CD4-positive, alpha-beta memory T cell (primary cell): ENCODE measurements at places on chromosomes 6 and 20. TPM values are rescaled to one million over a fixed set of nuclear protein-coding genes. Genes with fewer than 3 reads are reported as not detected.

DNA sequence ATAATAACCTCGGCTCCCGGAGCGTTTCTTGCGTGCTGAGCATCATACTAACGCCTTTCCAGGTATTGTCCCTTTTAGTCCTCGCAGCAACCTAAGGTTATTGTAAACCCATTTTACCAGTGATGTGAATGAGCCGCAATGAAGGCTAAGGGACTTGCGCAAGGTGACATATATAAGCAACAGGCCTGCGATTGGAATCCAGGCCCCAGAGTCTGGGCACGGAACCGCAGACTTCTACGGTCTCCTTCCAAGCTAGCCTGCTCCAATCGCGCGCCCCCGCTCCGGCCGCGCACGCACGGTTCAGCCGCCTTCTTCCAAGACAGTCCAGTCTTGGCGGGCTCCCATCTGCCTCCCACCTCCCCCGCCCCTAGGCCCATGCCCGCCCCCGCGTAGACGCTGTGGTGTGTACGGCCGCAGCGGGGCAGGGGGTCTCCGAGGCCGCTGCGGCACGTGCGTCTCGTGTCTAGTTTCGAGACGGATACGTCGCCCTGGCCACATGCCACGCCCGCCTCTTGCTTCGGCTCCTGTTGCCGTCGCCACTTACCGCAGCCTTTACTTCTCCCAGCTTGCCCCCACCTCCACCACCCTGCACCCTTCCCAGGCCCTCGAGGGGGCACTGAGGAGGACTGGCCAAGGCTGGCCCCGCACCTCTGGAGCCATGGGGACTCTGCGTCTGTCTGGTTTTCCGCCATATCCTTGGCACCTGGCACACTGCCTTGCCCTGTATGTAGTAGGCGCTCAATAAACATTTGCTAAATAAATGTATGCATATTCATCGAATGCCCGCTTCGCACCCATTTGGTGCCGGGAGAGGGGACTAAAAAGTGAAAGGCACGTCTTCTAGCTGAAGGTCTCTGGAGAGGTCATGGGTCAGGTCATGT is 855 bp upstream of the GFOD1 start:
- peaks cover 12% of the 10 kb centered on the region for H3K4me1 ChIP-seq
- no peak overlapping the region for H3K27ac ChIP-seq
- H3K4me3 ChIP-seq = peak overlapping the region; percentile 17
- no peaks in the 10 kb centered on the region for H3K36me3 ChIP-seq

DNA sequence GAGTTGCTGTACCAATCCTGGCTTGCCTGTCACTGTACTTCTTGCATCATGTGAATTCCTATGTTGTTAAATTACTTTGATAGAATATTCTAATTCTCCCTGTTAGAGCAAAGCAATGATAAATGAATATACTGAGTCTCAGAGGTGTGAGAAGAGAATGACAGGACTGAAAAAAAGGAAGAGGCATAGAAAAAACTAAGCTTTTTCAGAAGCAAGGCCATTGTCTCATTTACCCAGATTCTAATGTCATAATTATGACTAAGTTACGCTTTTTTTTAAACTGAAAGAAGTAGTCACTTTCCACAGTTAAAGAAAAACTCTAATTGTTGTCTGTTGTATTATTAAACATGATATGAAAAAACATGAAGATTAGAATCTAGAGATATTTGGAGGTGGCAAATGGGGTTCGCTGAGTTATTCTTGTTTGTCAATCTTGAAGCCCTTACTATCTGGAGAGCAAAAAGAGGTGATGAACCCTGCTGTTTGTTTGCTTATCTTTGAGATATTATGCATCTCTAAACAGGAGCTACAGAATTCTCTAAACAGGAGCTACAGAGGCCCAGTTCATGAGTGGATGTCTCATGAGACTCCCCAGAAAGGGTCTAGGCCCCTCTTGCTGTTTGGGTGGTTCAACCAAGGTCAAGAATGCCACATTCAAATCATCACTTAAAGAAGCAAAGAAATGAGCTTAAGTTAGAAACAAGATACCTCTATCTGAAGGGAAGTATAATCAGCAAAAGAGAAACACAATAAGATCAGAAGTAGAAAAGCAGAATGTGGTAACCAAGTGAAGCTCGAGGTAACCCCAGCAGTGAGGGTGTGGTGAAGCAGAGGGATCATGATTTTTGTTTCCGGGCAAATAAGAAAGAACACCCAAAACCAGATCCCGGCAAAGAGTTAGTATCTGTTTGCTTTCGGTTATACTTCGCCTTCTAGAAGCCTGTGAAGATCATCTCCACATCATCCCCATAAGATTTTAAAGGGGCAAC is 33.3 kb upstream of the THEMIS start:
- no peak overlapping the region for H3K4me3 ChIP-seq
- H3K36me3 ChIP-seq = no peaks in the 10 kb centered on the region
- peaks cover 45% of the 10 kb centered on the region for H3K4me1 ChIP-seq
- DNase-seq = peak; percentile 65
- H3K27me3 ChIP-seq = no peaks in the 10 kb centered on the region

- no peak for DNase-seq
- no peaks in the 10 kb centered on the region for H3K4me1 ChIP-seq
- H3K27me3 ChIP-seq = no peaks in the 10 kb centered on the region
- no peaks in the 10 kb centered on the region for H3K36me3 ChIP-seq
- no peak overlapping the region for H3K27ac ChIP-seq
- no peak overlapping the region for H3K4me3 ChIP-seq
Measured at GRCh38 chr6:167689751-167690150, 137.0 kb upstream of the AFDN start.

Gene CFB
- polyA plus RNA-seq = not detected

DNA sequence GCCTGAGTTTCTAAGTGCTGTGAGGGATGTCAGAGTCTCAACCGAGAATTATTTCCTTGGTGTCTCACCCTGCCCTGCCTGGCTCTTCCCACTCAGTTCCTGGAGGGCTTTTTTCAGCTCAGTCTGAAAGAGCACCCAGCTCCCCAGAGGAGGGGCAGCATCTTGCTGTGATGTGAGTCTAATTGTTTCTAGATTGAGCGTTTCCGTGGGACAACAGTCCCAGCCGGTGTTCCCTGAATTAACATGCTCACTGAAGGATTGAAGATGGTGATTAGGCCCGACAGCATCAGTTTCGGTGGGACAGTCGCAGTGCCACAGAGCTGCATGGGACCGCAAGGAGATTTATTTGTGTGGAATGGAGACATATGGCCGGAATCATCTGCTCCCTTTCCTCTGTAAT is 587.6 kb downstream of the DHX35 start:
- H3K4me1 ChIP-seq = no peaks in the 10 kb centered on the region
- H3K4me3 ChIP-seq = no peak overlapping the region
- no peaks in the 10 kb centered on the region for H3K36me3 ChIP-seq
- no peak overlapping the region for H3K27ac ChIP-seq
- H3K27me3 ChIP-seq = no peaks in the 10 kb centered on the region

DNA sequence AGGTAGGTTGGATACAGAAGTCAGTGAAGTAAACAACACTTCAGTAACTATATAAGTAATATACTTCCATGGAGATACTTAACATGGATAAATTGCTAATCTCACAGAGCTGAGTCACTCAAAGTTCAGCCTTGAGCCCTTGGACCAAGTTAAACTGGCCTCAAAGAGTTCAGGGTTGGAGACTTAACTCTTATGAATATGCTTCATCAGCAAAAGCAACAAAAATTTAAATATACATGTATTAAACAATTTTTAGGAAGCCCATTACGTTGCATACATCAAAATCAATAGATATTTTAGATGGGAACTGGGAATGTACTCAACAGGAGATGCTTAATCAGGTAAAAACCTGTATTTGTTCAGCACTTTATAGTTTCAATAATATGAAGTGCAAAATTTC is 12.2 kb downstream of the MTCL3 start:
- no peak overlapping the region for H3K27ac ChIP-seq
- H3K36me3 ChIP-seq = no peaks in the 10 kb centered on the region
- no peak overlapping the region for H3K4me3 ChIP-seq
- DNase-seq = no peak
- H3K27me3 ChIP-seq = no peaks in the 10 kb centered on the region

Gene POU5F1
- polyA plus RNA-seq = not detected

DNA sequence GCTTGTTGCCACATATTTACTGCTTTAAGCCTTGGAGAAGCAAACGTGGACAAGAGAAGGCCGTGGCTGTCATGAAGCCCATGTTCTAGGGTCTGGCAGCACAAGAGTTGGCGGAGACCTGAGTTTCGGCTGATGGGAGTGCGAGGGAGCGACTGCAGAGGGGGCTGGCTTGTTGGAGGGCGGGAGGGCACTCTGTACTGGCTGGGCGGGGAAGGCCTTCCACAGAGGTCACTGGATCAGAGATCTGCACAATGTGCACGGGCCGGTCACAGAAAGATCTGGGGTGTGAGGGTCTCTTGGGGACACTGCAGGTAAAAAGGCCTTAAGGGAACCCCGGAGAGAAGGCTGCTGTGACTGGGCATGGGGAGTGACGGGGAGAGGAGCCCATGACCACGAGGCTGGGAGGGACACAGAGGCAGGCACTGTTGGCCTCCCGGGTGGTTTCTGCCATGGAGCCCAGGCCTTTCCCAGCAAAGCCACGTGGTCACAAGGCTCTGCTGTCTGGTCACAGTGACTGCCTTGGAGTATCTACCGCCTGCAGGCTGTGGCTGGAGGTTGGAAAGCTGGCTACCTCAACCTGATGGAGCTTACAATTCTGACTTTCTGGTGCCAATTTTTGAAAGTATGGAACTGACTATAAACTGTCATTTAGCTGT is 23.8 kb downstream of the FOXC1 start:
- H3K27ac ChIP-seq = no peak overlapping the region
- H3K4me1 ChIP-seq = no peaks in the 10 kb centered on the region
- H3K4me3 ChIP-seq = no peak overlapping the region
- no peaks in the 10 kb centered on the region for H3K36me3 ChIP-seq
- H3K27me3 ChIP-seq = peaks cover 4% of the 10 kb centered on the region

DNA sequence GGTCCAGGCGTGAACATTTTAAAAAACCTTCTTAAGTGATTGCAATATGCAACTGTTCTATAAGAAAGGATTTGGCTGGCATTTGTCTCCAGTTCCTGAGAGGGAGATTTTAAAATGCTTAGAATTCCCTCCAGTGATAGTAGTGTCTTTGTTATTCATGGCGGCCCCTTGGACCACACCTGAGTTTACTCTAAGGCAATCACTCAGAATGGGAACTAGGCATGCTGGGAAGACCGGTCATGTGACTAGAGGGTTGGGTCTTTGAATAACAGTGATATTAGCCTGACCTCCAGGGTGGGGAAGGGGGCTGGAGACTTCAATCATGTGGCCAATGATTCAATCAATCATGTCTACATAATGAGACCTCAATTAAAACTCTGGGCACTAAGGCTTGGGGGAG is 50.7 kb upstream of the UTRN start:
- DNase-seq = no peak
- no peak overlapping the region for H3K27ac ChIP-seq
- no peaks in the 10 kb centered on the region for H3K27me3 ChIP-seq
- no peak overlapping the region for H3K4me3 ChIP-seq
- no peaks in the 10 kb centered on the region for H3K4me1 ChIP-seq

DNA sequence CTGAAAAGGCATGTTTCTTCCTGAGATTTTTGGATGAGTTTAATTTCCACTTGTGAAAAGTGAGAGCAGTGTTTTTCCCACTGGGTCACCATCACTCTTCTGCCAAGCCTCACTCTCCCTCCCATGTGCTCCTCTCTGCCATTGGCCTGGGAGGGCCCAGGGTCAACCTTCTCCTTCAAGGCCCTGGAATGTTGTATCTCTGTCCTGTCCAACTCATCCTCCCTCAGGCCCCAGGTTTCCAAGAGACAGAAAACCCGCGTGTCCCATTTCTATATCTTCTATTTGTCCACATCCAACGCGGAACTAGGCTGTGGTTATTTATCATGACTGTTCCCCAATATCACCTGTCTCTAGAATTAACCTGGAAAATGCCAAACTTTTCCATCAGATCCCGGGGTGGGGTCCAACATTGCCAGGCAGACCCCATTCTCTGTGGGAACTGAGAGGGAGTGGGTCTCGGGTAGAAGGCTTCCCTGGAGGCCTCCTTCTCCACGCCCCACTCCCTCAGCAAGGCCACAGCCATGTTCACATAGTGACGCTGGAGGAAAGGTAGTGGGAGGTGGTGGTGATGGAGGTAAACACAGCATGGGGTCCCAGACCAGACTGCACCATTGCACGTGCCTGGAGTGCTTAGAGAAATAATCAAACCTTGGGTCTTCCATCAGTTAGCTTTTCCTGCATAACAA is 173.5 kb downstream of the SCP2D1 start:
- H3K27me3 ChIP-seq = no peaks in the 10 kb centered on the region
- no peak for DNase-seq
- H3K4me3 ChIP-seq = no peak overlapping the region
- H3K27ac ChIP-seq = no peak overlapping the region

DNA sequence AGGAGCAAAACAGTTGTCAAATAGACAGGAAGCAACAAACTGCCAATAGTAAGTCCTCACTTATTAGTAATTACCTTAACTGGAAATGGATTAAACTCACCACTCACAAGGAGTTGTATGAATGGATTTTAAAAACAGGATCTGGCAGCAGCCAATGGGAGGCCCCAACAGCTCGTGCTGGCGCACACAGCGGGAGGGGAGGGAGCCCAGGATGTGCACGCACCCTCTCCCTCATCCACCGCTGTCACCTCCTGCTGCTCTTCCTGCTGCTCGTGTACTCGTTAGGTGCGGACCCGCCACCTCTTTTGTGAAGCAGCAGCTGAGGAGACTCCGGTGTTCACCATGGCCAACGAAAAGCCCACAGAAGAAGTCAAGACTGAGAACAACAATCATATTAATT is at the start of gene SUMO4:
SUMO4 (plus strand) TSS at position 213 of the 400 bp plus-strand sequence; CDS start at position 343, 130 bp downstream.
- H3K27ac ChIP-seq = no peak within 1 kb of the TSS
- H3K4me1 ChIP-seq = peaks cover under 1% of the 10 kb centered on the region
- H3K36me3 ChIP-seq = peaks cover 42% of the 10 kb centered on the region
- no peak within 1 kb of the TSS for H3K4me3 ChIP-seq

GRCh38 chr6:64254558-64254957 is 619.0 kb downstream of the PHF3 start:
- H3K36me3 ChIP-seq = no peaks in the 10 kb centered on the region
- no peak overlapping the region for H3K4me3 ChIP-seq
- H3K27ac ChIP-seq = no peak overlapping the region
- no peaks in the 10 kb centered on the region for H3K27me3 ChIP-seq
- DNase-seq = no peak
- no peaks in the 10 kb centered on the region for H3K4me1 ChIP-seq

Gene NMBR
- polyA plus RNA-seq = not detected

DNA sequence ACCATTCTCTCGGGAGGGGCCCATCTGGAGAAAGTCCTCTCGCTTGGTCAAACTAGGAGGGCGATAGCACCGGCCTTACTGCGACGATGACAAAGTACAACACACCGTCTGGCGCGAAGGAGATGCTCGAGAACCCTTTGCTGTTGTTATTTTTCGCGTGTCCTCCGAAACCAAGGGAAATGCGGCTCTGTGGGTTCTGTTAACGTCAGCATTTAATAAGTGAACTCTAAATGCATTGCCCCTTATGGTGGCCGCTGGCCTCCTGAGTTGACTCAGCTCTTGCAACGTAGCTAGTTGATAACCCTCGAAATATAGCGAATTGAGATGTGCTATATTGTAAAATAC is 577 bp upstream of the SCAND1 start:
- peak overlapping the region; percentile 96 for H3K27ac ChIP-seq
- DNase-seq = peak; percentile 59
- peak overlapping the region; percentile 26 for H3K4me3 ChIP-seq
